ENCODE measurements at places on chromosomes 5 and 9. TPM values are rescaled to one million over a fixed set of nuclear protein-coding genes. Genes with fewer than 3 reads are reported as not detected.

Gene ZNF366
- not detected for total RNA-seq

Gene PCDHGA5
- 0.14 TPM for total RNA-seq

Gene KIF20A
- 37.7 TPM for total RNA-seq

Gene ALDH1A1
- 5,926 TPM for total RNA-seq

Gene NTRK2
- total RNA-seq = not detected

Gene CCDC152
- total RNA-seq = not detected

Gene DMRT3
- not detected for total RNA-seq

Gene NR6A1
- 1.9 TPM for total RNA-seq

Gene PKD2L2
- total RNA-seq = 0.07 TPM

Gene GRXCR2
- not detected for total RNA-seq

Gene S100Z
- not detected for total RNA-seq

Gene PGM5
- not detected for total RNA-seq

Gene CBY3
- total RNA-seq = not detected

Gene IL7R
- total RNA-seq = 0.46 TPM

Gene SPEF2
- total RNA-seq = 1.7 TPM

Gene PRDM9
- total RNA-seq = not detected

Gene ARID3C
- 0.16 TPM for total RNA-seq

Gene LEAP2
- 0.90 TPM for total RNA-seq

Gene FOXD4
- 0.33 TPM for total RNA-seq

Gene IFNA8
- total RNA-seq = not detected

Gene POLR3G
- total RNA-seq = 16.5 TPM

Gene RAD23B
- 108 TPM for total RNA-seq

Measured in A549 treated with Mapracorat at 1 μM for 4 hours (cell line).